ENCODE measurements at places on chromosomes 2 and 18.

DNA sequence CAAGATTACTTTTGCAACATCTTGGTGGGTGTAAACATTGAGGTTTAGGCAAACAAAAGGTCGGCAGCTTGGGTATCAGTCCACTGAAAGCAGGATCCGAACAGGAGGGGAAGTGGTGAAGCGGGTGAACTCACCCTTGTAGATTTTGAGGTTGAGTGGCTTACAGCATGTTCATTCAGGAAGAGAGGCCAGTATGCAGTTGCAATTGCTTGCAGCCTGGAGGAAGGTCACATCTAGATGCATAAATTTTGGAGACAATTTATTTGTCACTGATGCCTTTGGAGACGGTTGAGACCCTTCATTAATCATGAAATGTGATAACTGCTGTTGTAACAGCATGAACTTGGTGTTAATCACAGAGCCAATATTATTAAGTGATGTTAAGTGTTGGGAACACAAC, 131.1 kb downstream of the LTBP1 start:
- DNase-seq = no peak

DNA sequence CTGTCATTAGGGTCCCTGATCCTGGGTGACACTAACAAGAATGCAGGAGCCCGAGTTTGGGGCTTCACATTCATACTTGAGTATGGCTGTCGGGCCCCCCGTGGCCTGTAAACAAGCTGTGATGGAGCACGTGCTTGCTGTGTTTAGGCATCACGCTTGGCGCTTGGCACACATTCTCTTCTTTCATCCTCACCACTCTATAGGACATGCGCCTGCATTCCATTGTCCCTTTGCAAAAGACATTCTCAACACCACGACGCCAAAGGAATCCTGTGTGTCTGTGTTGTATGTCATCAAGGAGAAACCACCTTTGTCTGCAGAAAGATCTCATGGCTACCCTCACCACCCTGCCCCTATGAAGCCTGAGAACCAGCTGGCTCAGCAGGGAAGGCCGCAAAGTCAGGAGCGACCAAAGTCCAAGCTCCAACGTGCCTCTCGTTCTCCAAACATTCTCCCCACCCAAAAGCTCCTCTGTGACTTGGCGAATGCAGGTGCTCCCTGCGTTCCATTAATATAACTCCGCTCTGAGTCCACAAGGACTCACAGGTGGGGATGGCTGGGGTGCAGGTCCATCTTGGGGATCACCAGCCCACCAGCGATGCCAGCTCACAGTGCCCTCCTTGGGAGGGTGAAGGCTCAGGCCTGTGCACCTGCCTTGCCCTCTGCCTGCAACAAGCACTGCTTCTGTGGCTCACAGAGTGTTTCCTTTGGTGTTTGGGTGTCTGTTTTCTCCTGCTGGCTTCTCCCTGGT, 6.2 kb upstream of the PER2 start:
- no peak for DNase-seq

GRCh38 chr18:5977022-5977421, 81.7 kb upstream of the TMEM200C start:
- DNase-seq = no peak

GRCh38 chr18:57107140-57107832, 39.6 kb upstream of the BOD1L2 start:
- DNase-seq = peak; percentile 41

- DNase-seq = no peak
These were observed 413.5 kb upstream of the HS6ST1 start for GRCh38 chr2:128731994-128732650.

DNA sequence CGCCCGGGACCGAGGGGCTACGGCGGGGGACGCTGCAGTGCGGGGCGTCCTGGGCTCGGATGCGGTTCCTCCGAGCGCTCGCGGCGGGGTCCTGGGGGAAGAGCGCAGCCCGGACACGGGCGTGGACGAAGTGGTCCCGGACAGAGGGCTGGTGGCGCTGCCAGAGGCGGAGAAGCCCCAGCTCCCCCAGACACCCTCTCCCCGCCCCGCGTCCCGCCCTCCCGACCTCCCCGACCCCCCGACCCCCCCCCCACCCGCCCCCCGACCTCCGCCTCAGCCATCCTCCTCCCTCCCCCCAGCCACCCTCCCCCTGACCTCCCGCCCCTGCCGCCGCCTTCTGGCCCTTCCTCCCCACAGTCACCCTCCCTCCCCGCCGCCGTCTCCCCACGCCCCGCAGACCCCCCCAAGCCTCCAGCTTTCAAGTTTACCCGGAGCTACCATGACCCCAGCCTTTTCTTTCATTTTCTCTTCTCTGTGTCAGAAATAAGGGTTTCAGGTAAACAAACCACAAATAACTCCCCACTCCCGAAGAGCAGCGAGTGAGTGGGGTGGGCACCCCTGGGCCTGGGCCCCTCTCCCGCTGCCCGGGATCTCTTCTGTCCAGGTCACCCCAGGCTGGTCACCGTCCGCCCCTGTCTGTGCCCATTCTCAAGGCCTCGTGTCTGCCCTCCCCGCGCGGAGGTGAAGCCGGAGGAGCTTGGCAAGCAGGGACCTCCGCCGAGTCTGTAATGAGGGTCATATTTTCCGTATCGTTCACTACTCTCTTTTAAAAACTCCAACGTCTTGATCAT, 5.1 kb downstream of the NFATC1 start:
- DNase-seq = no peak

- DNase-seq = peak; percentile 80
These were observed 52.3 kb downstream of the DIS3L2 start for GRCh38 chr2:232013701-232014353.

DNA sequence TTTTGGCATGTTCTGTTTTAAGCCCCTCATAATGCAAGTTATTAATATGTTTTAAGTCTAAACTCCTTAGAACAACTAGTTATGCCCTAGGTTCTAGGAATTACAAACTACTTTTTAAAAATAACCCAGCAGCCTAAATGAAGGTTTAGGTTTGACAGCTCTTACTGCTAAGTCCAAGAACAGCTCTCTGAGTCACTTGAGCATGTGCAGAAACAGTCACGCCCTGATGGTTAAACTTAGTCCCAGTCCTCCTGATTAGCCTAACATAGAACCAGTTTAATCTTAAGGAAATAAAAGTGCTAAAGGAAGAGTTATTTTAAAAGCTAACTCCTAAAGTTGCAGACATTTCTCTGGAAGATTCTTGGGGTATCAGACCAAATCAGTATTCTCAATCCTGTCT, 72.5 kb downstream of the RMDN2 start:
- DNase-seq = no peak

GRCh38 chr2:73069855-73070642, 1.5 kb downstream of the SFXN5 start:
- no peak for DNase-seq
